T-cell (primary cell): ENCODE measurements at places on chromosomes 12 and 14.

DNA sequence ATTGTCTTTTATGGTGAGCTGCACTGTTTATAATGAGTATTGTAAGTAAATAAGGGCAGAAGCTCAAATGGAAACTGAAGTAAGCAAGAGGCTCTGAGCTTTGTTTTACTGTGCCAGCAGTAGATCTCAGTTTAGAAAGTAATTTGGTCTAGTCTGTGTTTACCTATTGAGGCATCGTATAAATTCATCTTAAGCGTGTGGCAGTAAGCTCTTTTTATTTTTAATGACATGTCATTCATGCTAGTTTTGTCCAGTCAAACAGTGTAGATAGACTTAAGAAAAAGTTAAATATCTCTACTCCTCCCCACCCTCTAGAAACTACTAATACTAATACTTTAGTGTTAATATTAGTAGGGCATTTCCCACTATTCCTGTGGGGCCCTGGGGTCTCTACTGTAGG, 2.0 kb downstream of the ANO6 start:
- no peaks in the 10 kb centered on the region for H3K27me3 ChIP-seq
- peaks cover 24% of the 10 kb centered on the region for H3K4me1 ChIP-seq
- H3K4me3 ChIP-seq = no peak overlapping the region
- DNase-seq = no peak
- H3K27ac ChIP-seq = no peak overlapping the region
- no peaks in the 10 kb centered on the region for H3K36me3 ChIP-seq

- no peaks in the 10 kb centered on the region for H3K36me3 ChIP-seq
- DNase-seq = no peak
- H3K27me3 ChIP-seq = no peaks in the 10 kb centered on the region
- H3K27ac ChIP-seq = no peak overlapping the region
- H3K4me1 ChIP-seq = peaks cover 8% of the 10 kb centered on the region
- H3K4me3 ChIP-seq = no peak overlapping the region
Measured at GRCh38 chr12:89840162-89840922, 131.7 kb upstream of the ATP2B1 start.

DNA sequence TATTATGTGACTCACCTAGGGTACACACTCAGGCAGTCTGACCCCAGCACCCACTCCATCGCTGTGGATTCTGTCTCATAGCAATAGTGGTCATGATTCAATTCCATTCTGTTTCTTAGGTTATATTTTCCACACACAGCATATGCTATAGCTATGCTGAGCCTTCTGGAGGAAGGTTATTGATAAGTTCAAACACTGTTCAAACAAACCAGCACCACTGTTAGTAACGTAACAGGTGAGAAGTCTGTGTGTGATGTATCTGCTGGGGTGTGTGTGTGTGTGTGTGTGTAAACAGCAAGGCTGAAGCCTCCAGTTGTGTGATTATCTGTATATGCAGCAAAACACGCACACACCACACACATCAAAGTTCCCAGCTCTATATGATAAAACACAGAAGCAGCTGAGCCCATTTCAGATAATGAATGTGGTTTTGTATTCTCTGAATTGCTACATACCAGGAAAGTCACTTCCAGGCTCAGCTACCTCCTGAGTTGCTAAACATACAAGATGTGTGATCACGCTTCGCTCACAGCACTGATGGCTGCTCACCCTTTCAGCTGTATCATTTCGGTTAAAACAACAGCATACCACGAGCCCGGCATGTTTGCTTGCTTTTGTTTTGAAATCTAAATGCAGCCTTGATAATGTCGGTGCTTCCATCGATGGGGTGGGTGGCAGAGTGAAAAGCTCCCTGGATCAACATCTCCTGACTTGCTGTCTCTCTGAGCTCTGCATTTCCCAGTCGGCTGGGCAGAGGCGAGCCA, 6.8 kb upstream of the SYNE3 start:
- DNase-seq = no peak
- H3K36me3 ChIP-seq = no peaks in the 10 kb centered on the region
- peaks cover 78% of the 10 kb centered on the region for H3K4me1 ChIP-seq
- H3K4me3 ChIP-seq = peak overlapping the region; percentile 45

- no peak for DNase-seq
- no peaks in the 10 kb centered on the region for H3K36me3 ChIP-seq
- H3K4me3 ChIP-seq = no peak overlapping the region
- no peaks in the 10 kb centered on the region for H3K4me1 ChIP-seq
Measured at GRCh38 chr12:17079251-17079909, 473.4 kb upstream of the LMO3 start.

- H3K4me1 ChIP-seq = peaks cover 44% of the 10 kb centered on the region
- H3K27ac ChIP-seq = peak within 1 kb of the TSS; percentile 79
- peak; percentile 74 for DNase-seq
- no peaks in the 10 kb centered on the region for H3K36me3 ChIP-seq
- peaks cover under 1% of the 10 kb centered on the region for H3K27me3 ChIP-seq
Measured at GRCh38 chr14:103528587-103529382, at the start of gene TRMT61A. Gene TRMT61A (plus strand): TSS chr14:103529196. CDS start chr14:103529979, 783 bp downstream.

DNA sequence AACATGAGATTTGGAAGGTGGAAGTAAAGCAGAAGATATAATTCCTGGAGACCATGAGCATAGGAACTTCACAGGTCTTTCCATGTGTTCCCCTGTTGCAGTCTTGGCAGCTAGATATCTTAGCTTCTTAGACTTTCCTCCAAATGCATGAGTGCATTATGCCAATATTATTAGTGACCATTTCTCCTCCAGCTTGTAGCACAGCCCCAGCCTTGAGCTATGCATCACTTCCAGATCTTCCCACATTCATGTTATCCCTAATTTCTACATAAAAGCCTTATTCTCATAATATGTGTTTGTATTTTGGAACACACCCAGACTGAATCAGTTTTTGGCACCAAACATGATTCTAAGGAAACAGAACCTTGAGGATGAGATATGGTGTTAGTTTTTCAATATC, 11.0 kb downstream of the CLEC2B start:
- H3K4me3 ChIP-seq = no peak overlapping the region
- H3K27me3 ChIP-seq = no peaks in the 10 kb centered on the region
- peaks cover 47% of the 10 kb centered on the region for H3K36me3 ChIP-seq
- peaks cover 6% of the 10 kb centered on the region for H3K4me1 ChIP-seq
- DNase-seq = no peak

DNA sequence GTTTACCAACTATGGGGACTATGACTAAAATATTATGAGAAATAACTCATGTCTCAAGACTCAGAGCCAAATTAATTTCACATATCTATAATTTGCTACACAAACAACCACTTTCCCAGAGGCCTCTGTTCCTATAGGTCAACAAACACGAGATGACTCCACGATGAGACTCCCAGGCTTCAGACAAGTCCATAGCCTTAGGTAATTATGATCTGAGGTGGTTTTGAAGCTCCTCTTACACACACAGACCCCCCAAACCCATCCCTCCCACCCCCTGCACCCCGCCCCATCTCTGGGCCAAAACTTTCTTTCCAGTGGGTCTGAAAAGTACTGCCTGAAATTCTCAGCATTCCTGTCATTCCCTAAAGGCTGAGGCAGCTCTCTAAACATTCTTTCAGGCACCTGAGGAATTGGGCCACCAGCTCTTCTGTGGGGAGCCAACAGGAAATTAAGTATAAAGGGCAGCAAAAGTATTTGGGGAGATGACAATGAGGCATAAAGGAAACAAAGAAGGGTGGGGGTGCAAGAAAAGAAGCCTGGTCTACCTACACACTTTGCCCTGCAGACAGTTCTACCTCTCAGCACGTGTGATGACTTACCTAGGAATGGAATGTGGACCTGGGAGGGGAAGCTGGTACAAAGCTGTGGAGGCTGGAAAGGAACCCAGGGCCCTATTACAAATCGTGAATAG, 143.6 kb downstream of the PAWR start:
- no peaks in the 10 kb centered on the region for H3K4me1 ChIP-seq
- no peak for DNase-seq
- H3K36me3 ChIP-seq = no peaks in the 10 kb centered on the region
- no peak overlapping the region for H3K27ac ChIP-seq
- no peak overlapping the region for H3K4me3 ChIP-seq

DNA sequence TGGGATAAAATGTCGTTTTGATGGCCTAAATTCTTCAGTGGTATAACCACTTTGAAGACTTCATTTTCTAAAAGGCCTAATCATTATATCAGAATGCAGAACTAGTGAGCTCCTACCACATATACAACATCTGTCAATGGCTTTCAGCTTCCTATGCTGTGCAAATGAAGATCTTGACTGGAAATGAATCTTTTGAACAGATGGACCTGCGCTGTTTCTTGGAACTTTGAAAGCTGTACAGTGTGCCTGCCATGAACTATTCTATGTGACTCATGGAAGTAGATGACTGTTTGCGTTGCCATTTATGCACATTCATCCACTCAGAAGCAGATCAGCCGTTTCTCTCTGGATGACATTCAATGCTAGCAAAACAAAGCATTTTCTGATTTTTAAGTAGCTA, 542.2 kb upstream of the USP15 start:
- no peak overlapping the region for H3K27ac ChIP-seq
- H3K4me1 ChIP-seq = no peaks in the 10 kb centered on the region
- no peaks in the 10 kb centered on the region for H3K27me3 ChIP-seq
- no peak for DNase-seq
- no peaks in the 10 kb centered on the region for H3K36me3 ChIP-seq
- H3K4me3 ChIP-seq = no peak overlapping the region

DNA sequence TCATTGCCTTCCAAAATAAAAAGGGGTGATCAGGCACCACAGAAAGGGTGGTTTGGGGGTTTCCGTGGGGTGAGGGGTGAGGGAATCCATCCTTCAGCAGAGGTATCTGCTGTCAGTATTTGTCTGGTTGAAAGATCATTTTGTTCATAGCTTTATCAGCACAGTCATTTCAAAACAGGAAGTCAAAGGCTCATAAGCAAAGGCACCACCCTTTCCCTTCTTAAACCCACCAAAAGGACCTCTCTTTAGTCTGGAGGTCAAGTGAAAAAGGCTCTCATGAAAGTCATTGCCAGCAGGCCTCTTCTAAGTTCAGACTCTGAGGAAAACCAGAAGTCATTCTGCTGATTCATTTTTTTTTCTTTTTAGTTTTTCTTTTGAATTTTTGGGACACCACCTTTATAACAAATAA, 6.2 kb downstream of the CHST11 start:
- H3K27me3 ChIP-seq = no peaks in the 10 kb centered on the region
- no peaks in the 10 kb centered on the region for H3K36me3 ChIP-seq
- peaks cover 77% of the 10 kb centered on the region for H3K4me1 ChIP-seq
- peak overlapping the region; percentile 77 for H3K27ac ChIP-seq

GRCh38 chr12:25189656-25190055, 5.3 kb downstream of the DNAI7 start:
- H3K4me3 ChIP-seq = no peak overlapping the region
- DNase-seq = no peak
- no peaks in the 10 kb centered on the region for H3K36me3 ChIP-seq
- no peak overlapping the region for H3K27ac ChIP-seq
- H3K4me1 ChIP-seq = peaks cover 13% of the 10 kb centered on the region
- no peaks in the 10 kb centered on the region for H3K27me3 ChIP-seq

GRCh38 chr12:131684015-131684725, 26.7 kb upstream of the SFSWAP start:
- H3K4me3 ChIP-seq = no peak overlapping the region
- H3K36me3 ChIP-seq = no peaks in the 10 kb centered on the region
- no peak overlapping the region for H3K27ac ChIP-seq
- DNase-seq = no peak
- H3K4me1 ChIP-seq = peaks cover 12% of the 10 kb centered on the region

DNA sequence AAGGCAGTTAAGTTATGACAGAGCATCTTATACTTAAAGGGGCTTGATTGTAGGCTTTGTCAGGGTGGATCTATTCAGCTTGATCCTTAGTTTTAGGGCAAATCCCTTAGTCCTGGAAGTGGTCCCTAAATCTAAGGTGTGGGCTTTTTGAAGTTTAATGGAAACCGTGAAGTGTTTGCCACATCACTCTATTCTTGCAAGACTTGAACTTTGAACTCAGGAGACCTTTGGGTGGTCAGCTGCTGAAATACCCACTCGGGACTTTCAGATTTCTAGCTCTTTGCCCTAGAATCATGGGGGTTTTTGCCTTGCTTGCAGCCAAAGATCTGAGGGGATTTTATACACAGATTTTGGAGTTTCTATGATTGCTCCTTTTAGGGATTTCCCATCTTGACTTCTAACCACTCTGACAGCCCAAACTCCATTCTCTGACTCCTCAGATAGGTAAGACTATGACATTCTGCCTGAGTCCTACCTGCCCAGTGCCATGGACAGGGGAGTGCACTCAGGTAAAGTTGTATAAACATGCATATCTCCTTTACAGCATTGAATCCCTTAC, 39.9 kb downstream of the SNAPC1 start:
- DNase-seq = no peak
- H3K36me3 ChIP-seq = no peaks in the 10 kb centered on the region
- H3K4me3 ChIP-seq = no peak overlapping the region
- H3K27ac ChIP-seq = no peak overlapping the region

DNA sequence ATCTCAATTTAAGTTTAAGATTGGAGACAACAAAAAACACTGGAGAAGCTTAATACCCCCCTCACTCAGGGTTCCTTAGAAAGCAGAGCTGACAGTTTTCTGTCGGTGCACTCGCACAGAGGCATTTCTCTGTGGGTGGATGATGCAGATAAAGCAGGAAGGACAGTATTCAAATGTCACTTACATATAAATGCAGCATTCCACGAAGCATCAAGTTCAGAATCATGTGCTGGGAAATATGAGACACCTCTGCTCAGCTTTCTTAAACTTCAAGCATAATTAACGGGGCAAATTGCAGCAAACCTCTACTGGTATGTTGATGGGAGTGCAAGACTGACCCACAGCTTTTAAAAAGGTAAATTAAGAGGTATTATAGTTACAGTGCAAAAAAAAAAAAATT, 68.7 kb downstream of the DICER1 start:
- no peak overlapping the region for H3K27ac ChIP-seq
- no peak overlapping the region for H3K4me3 ChIP-seq
- no peaks in the 10 kb centered on the region for H3K27me3 ChIP-seq

DNA sequence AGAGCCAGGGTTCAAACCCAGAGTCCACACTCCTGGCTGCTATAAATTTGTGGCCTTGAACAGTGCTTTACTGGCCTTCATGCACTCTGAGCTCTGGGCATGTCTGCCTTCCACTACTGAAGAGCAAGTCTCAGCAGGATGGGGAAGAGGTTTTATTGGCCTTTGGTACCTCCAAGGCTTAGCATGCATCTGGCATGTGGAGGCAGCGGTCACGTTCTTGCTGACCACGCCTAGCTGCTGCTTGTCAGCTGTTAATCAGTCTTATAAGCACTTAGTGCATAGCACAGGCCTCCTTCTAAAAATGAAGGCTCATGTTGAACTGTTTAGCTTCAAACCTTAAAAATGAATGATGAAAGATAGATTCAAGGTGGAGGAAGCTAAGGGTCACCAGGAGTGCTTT, 177.5 kb downstream of the PELI2 start:
- no peak for DNase-seq
- no peak overlapping the region for H3K27ac ChIP-seq
- no peaks in the 10 kb centered on the region for H3K4me1 ChIP-seq
- H3K27me3 ChIP-seq = no peaks in the 10 kb centered on the region

GRCh38 chr12:13004361-13004760, 4.3 kb upstream of the HEBP1 start:
- no peak overlapping the region for H3K4me3 ChIP-seq
- peaks cover 9% of the 10 kb centered on the region for H3K27me3 ChIP-seq

GRCh38 chr12:123532808-123533649, 490 bp downstream of the RILPL1 start:
- DNase-seq = no peak
- no peaks in the 10 kb centered on the region for H3K27me3 ChIP-seq
- H3K36me3 ChIP-seq = peaks cover 3% of the 10 kb centered on the region
- H3K4me1 ChIP-seq = peaks cover 10% of the 10 kb centered on the region
- H3K4me3 ChIP-seq = peak overlapping the region; percentile 65
- H3K27ac ChIP-seq = no peak overlapping the region
